Liver (tissue), 10 donors: ENCODE measurements at places on chromosomes 3 and 15. TPM values are rescaled to one million over a fixed set of nuclear protein-coding genes. Genes with fewer than 3 reads are reported as not detected.

The IL12A gene
- 0.08 TPM for total RNA-seq

DNA sequence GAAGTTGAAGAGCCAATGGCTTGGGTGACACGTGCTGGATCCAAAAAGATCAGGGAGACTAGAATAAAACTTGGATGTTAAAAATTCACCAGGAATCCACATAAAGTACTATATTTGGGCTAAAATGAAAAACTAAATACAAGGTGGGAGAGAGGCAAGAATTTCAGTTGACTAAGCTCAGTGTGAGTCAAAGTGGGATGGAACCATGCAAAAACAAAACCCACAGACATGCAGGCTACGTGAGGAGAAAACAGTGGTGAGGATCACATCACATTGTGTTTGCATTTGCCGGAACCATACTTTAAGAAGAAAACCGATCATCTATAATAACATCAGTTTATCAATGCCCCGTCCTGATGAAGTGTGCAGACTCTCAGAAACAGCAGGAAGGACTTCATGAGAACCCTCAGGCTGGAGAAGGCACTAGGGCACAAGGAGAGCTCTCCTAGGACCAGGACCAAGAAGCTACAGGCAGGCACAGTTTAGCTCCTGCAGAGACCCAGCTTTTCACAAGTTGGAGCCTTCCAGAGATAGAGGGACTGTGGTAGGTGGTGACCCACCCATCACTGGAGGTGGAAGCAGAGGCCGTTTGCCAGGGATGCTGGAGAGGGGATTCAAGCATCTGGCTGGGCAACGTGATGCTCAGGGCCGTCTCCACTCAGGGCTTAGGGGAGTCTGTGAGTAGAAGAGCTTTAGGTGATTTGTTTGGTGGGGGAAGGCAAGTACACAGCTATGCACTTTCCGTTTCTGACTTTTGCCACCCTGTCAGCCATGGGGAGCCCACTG lies 29.0 kb upstream of the NR2E3 start:
- H3K27me3 ChIP-seq: no peaks in the 10 kb centered on the region
- H3K4me1 ChIP-seq: no peaks in the 10 kb centered on the region
- no peak overlapping the region for H3K4me3 ChIP-seq
- no peak for DNase-seq
- no peak overlapping the region for H3K27ac ChIP-seq

DNA sequence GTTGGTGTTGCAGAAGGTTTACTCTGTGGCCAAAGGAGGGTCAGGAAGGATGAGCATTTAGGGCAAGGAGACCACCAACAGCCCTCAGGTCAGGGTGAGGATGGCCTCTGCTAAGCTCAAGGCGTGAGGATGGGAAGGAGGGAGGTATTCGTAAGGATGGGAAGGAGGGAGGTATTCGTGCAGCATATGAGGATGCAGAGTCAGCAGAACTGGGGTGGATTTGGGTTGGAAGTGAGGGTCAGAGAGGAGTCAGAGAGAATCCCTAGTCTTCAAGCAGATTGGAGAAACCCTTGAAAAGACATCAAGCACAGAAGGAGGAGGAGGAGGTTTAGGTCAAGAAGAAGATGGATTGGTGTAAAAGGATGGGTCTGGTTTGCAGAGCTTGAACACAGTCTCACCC lies 4.0 kb downstream of the CCR5 start:
- no peak overlapping the region for H3K4me3 ChIP-seq
- DNase-seq: no peak
- H3K27me3 ChIP-seq: no peaks in the 10 kb centered on the region

GRCh38 chr3:171396048-171396447 lies 64.2 kb downstream of the TNIK start:
- H3K4me3 ChIP-seq: no peak overlapping the region
- no peak for DNase-seq

DNA sequence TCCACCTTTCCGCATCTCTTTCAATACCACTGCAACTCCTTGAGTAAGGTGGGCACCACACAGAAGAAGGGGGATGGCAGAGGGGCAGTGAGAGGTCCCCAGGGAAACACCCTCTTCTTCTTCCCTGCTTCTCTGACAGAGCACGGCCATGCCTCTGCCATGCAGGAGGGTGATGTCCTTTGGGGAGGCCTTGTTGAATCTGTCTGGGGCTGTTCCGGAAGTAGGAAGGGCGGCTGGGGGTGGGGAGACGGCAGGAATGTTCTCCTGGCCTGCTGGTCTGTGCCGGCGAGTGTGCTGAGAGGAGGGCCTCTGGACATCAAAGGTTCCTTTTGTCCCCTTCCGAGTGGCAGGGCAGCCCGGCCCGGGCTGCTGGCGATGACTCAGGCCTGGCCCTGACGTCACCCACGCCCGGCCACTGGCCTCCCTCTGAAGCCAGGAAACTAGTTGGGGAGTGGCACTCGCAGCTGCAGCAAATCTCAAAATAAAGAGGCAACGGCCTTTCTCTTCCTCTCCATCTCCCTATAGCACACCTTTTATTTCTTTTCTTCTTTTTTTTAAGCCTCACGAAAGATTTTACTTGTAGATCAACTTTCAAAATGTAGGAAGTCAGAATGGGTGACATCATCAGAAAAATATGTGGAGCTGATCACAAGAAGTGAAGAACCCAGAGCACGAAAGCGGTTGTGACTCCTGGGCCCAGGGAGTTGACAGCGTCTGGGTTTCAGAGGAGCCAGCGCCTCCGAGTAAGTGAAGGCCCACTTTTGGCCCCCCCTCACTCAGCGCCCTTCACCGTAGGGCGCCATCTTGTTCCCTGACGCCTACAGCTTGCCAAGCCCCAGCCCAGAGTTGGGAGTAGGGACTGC lies at the start of gene ZBTB38:
Gene ZBTB38, plus strand, starts transcription at position 443 of the 863 bp plus-strand sequence. CDS start 73,885 bp downstream, outside the sequence.
- H3K4me1 ChIP-seq: no peaks in the 10 kb centered on the region
- no peaks in the 10 kb centered on the region for H3K36me3 ChIP-seq
- H3K27ac ChIP-seq: peak within 1 kb of the TSS; percentile 64
- peak; percentile 65 for DNase-seq
- no peaks in the 10 kb centered on the region for H3K27me3 ChIP-seq
